WTC11 (cell line): ENCODE measurements at places on chromosomes 7 and 10.
A peak's percentile ranks its signal among the peaks of the same experiment; 100 is the strongest.

DNA sequence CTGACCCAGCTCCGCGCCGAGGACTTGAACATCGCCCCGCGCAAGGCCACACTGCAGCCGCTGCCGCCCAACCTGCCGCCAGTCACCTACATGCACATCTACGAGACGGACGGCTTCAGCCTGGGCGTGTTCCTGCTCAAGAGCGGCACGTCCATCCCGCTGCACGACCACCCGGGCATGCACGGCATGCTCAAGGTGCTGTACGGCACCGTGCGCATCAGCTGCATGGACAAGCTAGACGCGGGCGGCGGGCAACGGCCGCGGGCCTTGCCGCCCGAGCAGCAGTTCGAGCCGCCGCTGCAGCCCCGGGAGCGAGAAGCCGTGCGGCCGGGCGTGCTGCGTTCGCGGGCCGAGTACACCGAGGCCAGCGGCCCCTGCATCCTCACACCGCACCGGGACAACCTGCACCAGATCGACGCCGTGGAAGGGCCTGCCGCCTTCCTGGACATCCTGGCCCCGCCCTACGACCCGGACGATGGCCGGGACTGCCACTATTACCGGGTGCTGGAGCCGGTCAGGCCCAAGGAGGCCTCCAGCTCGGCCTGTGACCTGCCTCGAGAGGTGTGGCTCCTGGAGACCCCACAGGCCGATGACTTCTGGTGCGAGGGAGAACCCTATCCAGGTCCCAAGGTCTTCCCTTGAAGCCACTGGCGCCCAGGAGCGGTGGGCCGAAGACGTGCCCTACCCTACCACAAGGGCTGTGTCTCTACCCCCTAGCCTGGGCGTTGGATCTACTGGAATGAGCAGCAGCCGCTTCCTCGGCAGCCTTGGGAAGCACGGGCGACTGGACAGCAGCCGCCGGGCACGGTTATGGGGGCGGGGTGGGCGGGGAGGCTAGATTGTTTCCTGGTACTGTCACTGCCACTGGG lies 945 bp downstream of the ADO start:
- peak; percentile 38 for DNase-seq

- no peak for DNase-seq
These were observed 25.6 kb upstream of the PIK3CG start for GRCh38 chr7:106839511-106839910.

GRCh38 chr10:111079781-111080180 lies 3.0 kb downstream of the ADRA2A start:
- DNase-seq: no peak

- no peak for DNase-seq
These were observed 93.0 kb downstream of the NHLRC2 start for GRCh38 chr10:113947184-113948041.

DNA sequence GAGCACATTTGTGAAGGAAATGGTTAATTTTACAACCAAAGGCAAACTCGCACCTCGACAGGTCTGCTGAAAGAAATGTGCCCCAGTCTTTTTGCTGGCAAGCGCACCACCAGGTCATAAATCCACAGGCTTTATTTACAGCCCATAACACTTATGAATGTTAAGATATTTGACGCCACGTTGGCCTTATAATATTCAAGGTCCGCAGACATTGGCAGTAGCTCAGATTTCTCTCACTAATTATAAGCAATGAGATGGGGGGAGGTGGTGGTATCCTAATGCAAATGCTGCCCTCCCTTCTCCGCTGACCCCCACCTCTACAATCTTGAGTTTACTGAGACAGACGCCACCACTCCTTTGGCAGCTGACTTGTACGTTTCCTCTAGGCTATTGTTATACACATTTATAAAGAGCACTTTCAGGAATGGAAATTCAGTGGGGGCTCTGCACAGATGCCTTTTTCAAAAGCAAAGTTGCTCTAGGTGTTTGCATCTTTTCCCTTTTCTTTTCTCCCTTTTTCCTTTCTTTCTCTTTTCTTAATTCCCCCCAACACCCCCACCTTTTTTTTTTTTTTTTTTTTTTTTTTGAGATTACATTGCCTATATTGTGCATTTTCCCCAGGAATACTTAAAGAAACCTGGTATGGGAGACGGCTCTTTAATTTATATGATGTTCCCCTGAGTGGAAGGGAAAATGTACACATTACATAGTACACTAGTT lies 6.7 kb downstream of the TCF7L2 start:
- DNase-seq: peak; percentile 25

GRCh38 chr7:22799633-22800032 lies 23.0 kb downstream of the TOMM7 start:
- DNase-seq: no peak

GRCh38 chr10:47233631-47234030 lies 66.4 kb upstream of the GDF10 start:
- DNase-seq: no peak

- no peak for DNase-seq
These were observed 48.4 kb upstream of the MGMT start for GRCh38 chr10:129418496-129419225.

DNA sequence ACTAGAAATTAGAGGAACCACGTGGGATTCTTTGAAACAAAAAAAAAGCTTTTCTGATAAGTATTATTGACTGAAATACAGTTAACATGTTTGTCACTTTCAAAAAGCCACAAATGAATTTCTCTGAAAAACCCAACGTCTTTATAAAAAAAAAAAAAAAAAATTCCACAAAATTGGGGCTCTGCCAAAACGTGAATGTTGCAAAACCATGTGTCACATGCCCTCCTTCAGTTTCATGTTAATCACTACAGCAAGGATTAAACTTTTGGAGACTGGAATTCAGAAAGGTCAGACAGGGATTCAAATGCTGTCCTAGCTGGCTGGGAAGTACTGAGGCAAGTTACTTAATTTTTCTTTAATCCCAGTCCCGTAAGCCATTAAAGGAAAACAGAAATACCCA lies 278.0 kb upstream of the KLF14 start:
- DNase-seq: no peak

DNA sequence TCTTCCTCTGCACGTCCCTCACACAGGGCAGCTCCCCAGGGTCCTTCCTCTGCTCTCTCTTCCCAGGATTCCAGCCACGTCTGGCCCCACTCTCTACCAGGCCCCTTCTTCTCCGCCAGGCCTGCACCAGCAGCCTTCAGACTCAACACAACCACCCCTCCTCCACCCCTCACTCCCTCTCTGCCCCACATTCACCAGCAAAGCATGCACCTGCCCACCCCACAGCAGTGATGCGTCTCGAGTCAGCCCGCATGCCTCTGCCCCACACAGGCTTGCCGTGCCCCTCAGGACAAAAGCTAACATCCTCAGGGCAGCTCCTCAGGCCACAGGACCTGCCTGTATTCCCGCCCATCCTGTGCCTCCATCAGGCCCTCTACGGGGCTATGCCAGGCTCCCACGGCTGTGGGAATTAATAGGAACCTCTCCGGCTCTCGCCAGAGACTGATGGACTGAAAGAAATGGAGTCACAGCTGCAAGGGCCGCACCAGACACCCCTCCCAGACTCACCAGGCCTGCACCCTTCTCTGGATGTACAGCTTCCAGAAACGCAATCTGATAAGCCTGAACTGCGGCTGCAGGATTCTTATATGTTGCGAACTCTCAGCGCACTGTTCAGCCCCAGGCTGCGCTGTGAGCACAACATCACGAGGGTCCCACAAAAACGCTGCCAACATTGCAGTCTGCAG lies 100.1 kb downstream of the CYTH3 start:
- no peak for DNase-seq
